Inflammatory macrophage treated with lipopolysaccharide for 4 hours (primary cell): ENCODE measurements at places on chromosomes 1 and 21.

GRCh38 chr1:81430236-81430938, 370.3 kb upstream of the ADGRL2 start:
- DNase-seq = no peak

DNA sequence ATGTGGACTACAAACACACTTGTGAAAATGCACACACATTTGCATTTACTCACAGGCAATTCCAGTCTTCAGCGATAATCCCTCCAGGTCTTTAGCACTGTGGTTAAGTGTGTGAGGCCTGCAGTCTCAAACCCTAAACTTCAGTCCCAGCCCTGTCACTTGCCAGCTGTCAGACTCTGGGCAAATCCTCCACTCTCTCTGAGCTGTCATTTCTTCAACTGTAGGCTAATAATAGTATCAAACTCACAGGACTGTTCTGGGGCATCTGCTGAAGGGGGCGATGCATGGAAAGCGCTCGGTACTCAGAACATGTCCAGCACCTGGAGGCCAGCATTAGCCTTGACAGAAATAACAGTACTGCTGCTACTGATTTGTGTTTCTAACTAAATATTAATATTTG, 48.2 kb downstream of the NEK2 start:
- no peak for DNase-seq

DNA sequence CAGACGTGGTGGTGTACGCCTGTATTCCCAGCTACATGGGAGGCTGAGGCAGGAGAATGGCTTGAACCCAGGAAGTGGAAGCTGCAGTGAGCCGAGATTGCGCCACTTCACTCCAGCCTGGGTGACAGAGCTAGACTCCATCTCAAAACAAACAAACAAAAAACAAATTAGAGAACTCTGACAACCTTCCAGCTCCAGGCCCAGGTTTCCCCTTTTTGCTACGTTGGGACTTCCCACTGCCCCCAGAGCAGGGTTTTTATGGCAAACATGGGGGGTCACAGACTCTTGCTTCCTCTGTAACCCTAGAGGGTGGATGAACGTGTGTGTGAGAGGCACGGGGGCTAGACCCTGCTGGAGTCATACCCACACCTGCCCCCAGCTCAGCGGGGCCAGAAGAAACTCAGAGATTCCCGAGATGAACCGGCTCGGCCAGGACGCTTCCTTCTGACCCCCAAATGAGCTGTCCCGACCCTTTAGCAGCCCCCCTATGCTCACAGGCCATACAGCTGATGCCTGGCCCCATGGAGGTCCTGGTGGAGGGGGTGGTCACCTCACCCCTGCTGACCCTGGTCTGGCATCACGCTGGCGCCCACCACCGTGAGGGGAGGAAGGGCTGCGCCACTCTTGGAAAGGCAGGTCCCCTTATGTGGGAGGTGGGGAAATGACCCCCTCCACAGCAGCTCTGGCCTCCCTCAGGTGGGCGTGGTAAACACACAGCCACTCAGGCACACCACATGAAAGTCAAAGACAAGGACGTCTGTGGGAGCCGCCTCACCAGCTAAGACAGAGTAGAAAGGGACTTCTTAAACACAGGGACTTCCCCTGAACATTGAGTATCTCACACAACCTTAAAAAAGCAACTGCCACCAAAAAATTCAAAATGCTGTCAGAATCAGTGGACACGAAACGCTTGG, 7.1 kb downstream of the GPR157 start:
- DNase-seq = peak; percentile 37

DNA sequence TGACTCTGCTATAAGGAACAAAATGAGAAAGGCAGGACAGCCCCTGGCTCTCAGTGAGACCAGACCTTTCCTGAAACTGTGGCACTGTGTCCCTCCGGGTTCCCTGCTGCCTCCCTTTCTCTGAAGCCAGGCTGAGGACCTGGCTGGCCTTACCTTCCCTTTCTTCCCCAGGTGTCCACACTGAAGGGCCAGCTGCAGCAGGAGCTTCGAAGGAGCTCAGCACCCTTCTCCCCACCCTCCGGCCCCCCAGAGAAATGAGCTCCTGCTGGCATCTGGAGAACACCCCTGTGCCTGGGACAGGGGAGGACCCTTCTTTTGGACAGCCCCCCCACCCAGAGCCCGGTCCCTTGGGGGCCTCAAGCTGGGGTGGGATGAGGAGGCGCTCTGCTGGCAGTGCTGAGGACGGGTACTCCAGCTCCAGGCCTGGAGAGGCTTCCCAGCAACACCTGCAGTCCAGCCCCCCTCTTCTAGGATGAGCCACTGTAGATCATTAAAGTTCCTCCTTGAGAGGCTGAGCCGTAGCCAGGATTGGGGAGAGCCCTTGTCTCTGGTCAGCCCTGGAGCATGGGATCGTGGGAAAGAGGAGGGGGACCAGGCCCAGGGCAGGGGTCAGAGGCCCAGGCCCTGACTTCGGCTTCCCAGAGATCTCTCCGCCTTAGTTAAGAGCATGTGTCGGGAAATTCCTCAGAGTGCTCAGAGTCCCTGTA, 8.1 kb downstream of the MFAP2 start:
- DNase-seq = no peak

GRCh38 chr1:89630048-89630447, 2.9 kb upstream of the LRRC8C start:
- no peak for DNase-seq

- DNase-seq = no peak
These were observed 19.2 kb upstream of the CLSTN1 start for GRCh38 chr1:9842781-9843575.

DNA sequence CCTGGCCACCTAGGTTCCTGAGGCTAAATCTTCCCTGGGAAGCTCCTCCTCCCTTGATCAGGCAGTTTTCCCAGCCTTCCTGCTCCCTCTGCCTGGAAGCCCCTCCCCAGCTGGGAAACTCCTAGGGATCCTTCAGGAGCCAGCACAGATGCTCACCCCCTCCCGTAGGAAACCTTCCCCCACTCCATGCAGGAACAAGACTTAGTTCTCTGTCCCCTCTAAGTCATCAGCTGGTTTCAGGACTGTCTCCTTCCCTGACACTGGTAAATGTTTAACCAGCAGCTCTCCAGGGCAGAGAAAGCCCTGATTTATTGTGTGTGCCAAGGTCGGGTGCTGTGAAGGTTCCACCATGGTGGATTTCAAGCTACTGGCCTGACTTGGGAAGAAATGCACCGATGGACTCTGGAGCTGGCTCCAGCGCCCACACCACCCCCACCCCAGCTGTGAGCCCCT, 25.0 kb downstream of the TTC39A start:
- no peak for DNase-seq

DNA sequence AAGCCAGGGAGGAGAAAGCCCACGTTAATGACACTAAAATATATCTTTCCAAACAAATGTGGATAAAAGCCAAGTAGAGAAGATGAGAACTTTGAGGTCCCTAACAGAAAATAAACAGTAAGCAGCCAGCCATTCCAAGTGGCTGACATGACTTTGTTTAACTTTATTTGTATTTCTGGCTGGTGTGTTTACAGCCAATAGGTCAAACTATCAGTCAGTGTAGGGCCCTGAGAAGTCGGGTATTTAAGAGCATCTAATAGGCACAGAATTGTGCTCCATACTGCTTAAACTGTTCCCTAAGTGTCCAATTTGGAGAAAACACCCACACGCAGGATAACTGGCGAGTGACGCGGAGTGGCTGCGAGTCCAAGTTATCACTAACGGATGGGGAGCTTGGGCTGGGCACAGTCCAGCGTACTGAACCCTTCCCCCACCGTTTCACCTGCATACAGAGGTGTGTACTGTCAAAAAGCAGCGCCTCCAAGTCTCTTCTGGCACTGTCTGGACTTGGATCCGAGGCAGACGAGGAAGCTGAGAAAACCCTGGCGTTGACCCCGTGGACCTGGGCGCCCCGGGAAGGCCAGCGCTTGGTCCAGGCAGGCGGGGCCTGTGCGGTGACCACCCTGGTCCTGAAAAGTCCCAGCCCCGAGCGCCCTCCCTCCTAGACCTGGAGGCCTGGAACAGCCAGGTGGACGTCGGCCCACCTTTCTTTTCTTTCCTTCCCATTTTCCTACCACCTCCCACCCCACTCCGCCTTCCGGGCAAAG, 662 bp upstream of the LGALS8 start:
- DNase-seq = no peak
